ENCODE measurements at places on chromosomes 16 and 17.

GRCh38 chr16:12124742-12125141 is 148.2 kb downstream of the SNX29 start:
- DNase-seq = no peak

- no peak for DNase-seq
These were observed 71.9 kb upstream of the CACNG5 start for GRCh38 chr17:66763056-66763455.

GRCh38 chr17:81018044-81018802 is 16.7 kb upstream of the BAIAP2 start:
- DNase-seq = no peak

- peak; percentile 57 for DNase-seq
These were observed 390 bp downstream of the MNT start for GRCh38 chr17:2400474-2400866.

DNA sequence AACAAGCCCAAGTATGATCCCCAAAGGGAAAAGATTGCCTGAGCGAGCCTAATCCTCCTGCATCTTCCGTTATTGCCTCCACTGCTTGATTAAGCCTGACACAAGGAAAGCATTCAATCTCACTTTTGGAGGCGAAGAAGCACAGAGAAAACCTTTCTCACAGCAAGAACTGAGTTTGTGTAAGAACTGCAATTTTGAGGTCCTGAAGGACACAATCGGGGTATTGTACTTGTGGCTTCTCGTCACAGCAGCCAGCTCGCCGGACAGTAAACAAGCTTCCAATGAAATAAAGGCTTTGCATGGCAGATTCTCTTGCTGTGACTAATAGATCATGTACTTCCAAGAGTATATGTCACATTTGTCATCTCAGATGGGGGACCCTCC is 18.7 kb upstream of the FOXF1 start:
- DNase-seq = peak; percentile 23

- no peak for DNase-seq
These were observed 529.1 kb downstream of the WWOX start for GRCh38 chr16:78628461-78629045.

DNA sequence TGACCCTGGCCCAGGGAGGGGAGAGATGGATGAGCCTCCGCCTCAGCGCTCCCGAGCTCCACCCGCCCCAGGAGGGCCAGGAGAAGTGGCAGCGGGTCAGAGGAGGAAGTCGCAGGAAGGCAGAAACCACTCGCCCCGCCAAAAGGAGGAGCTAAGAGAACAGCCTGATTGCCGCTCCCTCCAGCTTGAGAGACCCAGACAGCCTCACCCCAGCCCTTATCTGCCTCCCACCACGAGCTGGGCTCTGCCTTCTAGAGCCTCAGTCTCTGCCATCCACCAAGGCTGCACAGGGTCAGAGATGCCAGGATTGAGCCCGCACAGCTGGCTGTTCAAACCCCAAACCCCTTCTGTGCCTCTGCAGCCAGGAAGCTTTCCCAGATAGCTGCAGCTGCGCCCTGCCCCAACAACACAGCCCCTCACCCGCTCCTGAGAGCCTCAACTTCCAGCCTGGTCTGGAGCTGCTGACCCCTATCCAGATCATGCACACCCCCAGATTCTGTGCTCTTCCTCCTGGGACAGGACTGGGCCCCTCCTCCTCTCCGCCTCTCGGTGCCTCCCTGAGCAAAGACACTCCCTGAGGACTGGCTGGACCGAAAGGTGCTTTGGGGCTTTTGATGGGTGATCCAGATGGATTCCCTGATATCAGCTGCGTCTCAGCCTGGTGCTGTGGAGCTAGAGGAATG is 1.0 kb upstream of the ATP2A3 start:
- no peak for DNase-seq

DNA sequence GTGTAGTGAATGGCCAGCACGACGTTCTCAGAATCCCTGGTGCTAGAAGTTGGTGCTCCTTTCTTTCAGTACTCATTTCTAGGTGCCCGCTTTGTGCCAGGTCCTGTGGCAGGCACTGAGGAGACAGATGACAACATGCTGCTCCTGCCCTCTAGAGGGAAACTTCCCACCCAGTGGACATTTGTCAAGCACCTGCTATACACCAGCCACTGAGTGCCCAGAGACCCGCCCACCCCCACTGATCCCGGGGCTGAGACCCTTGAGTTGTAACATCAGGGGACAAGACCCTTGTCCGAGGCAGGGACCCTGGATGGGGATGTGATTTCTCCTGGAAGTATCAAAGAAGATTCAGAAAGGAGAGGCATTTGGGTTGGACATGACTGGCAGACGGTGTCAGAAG is 25.1 kb downstream of the UNC13D start:
- DNase-seq = no peak

DNA sequence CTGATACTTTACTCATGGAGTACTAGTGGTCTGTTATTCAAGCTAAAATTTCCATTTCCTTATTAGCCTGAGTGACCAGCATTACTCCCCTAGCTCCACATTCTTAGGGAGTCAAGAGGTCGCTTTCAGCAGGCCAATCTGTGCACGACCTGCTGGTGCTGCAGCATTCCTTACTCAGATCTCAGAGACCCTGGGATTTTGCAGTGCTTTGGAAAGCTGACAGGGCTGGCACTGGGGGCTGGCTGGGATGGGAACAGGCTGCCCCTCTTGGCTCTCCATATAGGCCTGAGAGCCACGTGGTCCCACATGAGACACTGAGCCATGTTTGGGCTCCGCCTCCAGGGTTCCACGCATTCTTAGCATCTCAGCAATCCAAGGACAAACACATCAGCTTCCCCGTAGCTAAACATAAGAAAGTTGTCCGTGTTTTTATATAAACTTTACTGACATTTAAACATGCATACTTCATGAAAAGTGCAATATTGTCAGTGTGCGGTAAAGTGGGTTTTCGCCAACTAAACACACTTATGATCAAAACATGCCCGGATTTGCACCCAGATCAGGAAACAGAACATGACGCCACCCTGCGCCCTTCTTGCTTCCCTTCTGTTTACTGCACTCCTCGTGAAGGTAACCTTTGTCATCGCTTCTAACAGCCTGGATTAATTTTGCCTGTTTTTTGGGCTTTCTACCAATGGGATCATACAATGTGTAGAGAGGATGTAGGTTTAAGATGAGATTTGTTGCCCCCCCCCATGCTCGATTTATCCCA is 254.5 kb upstream of the CACNG5 start:
- no peak for DNase-seq

DNA sequence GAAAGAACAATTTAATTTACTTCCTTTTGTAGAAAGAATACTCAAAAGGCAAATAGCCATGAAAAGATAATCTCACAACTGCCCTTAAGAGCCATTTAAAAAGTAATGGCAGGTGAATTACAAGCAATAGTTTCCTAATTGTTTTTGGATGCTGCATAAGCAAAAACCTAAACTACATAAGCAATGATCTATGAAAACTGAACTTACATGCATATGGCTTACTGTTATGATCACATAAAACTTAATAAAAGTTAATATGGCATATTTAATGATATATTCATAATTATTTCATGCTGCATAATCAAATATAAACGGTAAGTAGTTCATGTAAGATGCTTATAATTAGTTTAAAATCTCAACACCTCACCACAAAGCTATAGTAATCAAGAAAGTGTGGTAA is 18.6 kb downstream of the BRCA1 start:
- no peak for DNase-seq

- peak; percentile 22 for DNase-seq
These were observed 32.5 kb downstream of the ABCC12 start for GRCh38 chr16:48123104-48123788.

DNA sequence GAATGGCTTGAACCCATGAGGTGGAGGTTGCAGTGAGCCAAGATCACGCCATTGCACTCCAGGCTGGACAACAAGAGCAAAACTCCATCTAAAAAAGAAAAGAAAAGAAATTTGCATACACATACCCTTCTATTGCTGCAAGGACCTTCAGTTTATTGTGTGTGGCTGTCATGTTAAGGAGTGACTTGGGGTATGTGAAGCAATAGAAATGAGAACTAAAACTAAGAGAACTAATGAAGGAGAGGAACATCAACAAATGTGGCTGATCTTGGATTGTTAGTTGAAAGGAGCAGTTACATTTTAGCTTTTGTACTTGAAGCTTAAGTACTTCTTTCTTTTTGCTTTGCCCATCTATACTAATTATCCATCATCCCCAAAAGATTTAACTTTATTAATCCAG is 12.7 kb upstream of the NSRP1 start:
- DNase-seq = no peak

DNA sequence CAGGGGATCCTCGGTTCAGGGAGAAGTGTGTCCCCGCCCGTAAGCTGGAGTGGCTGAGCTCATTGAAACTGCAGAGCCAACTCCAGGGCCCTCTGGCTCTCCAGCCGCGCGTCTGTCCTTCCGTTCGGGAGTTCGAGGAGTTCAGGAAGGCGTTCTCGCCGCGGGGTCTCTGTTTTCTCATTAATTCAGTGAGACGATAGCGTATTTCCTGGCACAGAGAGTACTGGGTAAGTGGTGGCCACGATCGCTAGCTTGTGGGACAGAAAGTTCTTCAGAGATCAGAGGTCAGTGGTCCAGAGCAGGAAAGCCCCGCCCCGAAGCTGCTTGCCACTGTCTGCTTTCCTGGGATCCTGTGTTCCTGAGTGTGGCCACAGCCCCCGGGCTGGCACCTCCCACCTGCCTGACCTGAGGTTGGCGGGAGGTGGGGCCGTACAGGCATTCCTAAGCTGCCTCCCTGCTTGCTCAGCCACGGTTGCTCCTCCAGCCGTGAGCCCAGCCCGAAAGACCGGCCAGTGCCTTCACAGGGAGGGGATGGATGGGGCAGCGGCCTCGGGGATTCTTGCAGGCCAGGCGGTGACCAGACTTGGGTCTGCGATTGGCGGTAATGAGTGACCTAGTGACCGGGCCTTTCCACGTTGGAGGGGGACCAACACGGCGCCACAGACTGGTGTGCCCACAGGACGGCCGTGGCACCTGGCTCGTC is 8.9 kb downstream of the BAIAP2 start:
- DNase-seq = no peak

- DNase-seq = no peak
These were observed 36.4 kb downstream of the CDK5R1 start for GRCh38 chr17:32523017-32523680.

DNA sequence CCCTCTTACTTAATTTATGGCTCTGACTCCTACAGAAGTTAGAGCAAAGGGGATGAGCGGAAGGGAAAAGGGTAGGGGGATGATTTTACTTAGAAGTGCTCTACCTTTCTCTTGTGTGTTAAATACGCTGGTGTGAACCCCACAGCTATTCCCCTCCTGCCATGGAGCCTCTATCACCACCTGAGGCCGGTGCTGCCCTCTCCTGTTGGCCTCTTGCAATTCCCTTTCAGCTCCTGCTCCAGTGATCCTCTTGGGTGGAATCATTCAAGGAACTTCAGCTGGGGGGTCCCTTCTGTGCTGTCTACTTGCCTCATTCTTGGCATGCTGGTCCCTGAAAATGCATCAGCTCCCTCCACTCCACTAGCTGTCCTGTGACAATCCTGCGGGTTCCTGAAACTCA is 41.8 kb upstream of the CDH8 start:
- DNase-seq = no peak

- no peak for DNase-seq
These were observed 169.9 kb downstream of the SPECC1 start for GRCh38 chr17:20179041-20179440.

GRCh38 chr17:32956240-32956970 is 28.5 kb downstream of the TMEM98 start:
- DNase-seq = no peak

GRCh38 chr16:86618431-86619238 is 40.3 kb downstream of the FOXL1 start:
- no peak for DNase-seq

GRCh38 chr16:78436023-78436422 is 336.6 kb downstream of the WWOX start:
- DNase-seq = no peak

GRCh38 chr16:81926036-81926435 is 85.2 kb downstream of the SDR42E1 start:
- no peak for DNase-seq

GRCh38 chr16:77674888-77675287 is 47.4 kb upstream of the NUDT7 start:
- DNase-seq = no peak

- no peak for DNase-seq
These were observed 25.0 kb upstream of the TAC4 start for GRCh38 chr17:49872754-49873377.

All from C1 segment of cervical spinal cord (tissue), 14 donors.